ENCODE measurements at places on chromosomes 12 and 14.

GRCh38 chr12:109538191-109538863 lies 35.0 kb downstream of the MMAB start:
- no peak for DNase-seq

DNA sequence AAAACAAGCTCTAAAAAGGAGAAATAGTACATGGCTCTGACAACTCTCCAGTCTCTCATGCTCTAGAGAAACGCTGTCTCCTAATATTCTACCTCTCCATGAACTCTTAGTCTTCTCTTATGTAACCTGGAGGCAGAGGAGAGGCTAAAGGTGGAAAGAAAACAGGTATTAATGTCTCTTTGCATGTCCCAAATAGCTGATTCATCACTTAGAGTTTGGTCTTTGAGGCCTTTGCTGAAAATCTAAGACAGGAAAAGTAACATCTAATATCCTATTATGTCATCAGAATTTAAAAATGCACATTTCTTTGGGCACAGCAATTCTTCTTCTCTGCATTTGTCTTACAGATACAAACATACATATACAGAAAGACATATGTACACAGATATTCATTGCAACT lies 127.2 kb downstream of the DHRS2 start:
- no peak for DNase-seq

DNA sequence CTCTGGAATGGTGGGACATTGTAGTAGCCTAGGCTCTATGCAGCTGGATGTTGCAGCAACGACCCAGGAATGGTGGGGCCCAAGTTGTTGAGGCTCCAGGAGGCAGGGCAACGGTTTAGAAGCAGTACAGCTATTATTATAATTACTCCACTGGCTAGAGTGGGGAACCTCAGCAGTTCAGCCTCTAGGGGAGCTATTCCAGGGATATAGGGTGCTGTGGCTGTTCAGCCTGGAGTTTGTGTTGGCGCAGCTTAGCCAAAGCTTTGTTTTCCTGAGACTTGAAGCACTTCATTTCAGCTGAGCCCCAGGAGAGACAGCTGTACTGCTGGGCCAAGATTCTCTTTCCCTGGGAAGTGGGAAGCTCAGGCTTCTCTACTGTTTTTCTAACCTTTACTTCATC lies 1023.0 kb upstream of the ATXN7L3B start:
- no peak for DNase-seq

DNA sequence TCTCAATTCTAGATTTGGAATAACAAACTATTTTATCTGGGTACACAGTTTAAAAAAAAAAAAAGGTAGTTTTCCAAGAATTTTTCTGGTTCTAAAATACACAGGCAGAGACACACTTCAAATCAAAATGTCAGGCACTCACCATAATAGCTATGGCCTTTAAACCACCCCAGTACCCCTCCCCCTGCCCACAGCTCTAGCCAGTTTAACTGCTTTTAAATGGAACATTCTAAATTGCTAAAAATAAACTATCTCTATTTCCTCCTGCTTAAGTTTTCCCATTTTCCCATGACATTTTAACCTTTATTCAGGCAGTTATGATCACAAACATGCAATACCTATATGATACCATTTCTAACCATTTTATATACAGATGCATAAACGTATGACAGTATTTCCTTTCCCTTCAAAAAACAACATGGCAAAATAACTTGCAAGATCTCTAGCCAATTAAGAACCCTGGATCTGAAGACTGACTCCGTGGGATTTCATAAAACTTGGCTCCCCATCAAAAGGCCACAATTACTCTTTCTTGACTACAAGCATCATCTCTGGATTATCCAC lies 46.3 kb downstream of the PPP2R5E start:
- no peak for DNase-seq

- DNase-seq: no peak
Observed at GRCh38 chr12:116926283-116927243, 15.8 kb downstream of the FBXW8 start.

- DNase-seq: no peak
Observed at GRCh38 chr14:94059998-94060397, 21.0 kb downstream of the DDX24 start.
